Mesenteric fat pad (tissue), 1 donor: ENCODE measurements at places on chromosomes 4 and X. TPM values are rescaled to one million over a fixed set of nuclear protein-coding genes. Genes with fewer than 3 reads are reported as not detected.

XAGE1A gene
- total RNA-seq = not detected

ATP1B4 gene
- total RNA-seq = not detected

TMEM192 gene
- total RNA-seq = 27.6 TPM

UGT2B11 gene
- total RNA-seq = not detected

CT45A5 gene
- not detected for total RNA-seq

F8A2 gene
- total RNA-seq = not detected

VBP1 gene
- total RNA-seq = 32.3 TPM

MAGEC3 gene
- total RNA-seq = not detected
